Activated CD4-positive, alpha-beta T cell treated with anti-CD3 and anti-CD28 coated beads, Interleukin-10, Interleukin-2, amounts not matched to agents 100 ng/mL and 50 ng/mL, durations not matched to agents 16 hours and 8 hours (primary cell): ENCODE measurements at places on chromosomes 13 and 19.

DNA sequence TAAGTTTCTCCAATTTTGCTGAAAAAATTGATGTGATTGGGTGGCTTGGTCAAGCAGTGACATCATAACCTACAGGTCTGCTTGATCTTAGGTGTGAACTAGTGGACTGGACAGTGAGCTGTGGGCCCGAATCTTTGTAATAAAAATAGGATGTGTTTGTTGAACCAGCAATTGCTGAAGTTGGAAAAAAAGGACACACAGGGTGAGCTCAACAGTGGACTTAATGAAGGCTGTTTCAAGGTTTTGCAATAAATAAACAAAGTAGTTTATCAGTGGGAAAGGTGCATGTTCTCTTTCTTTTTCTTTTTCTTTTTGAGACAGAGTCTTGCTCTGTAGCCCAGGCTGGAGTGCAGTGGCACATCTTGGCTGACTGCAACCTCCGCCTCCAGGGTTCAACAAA is 30.3 kb upstream of the ZNF726 start:
- DNase-seq, result no peak

GRCh38 chr19:4304538-4305256 is at the start of gene FSD1:
Gene FSD1, plus strand, starts transcription at chr19:4304598. Its CDS starts 149 bp downstream, at chr19:4304747.
- peak; percentile 86 for DNase-seq

- DNase-seq, result no peak
Observed at GRCh38 chr13:73464758-73465616, 406.2 kb downstream of the KLF5 start.

DNA sequence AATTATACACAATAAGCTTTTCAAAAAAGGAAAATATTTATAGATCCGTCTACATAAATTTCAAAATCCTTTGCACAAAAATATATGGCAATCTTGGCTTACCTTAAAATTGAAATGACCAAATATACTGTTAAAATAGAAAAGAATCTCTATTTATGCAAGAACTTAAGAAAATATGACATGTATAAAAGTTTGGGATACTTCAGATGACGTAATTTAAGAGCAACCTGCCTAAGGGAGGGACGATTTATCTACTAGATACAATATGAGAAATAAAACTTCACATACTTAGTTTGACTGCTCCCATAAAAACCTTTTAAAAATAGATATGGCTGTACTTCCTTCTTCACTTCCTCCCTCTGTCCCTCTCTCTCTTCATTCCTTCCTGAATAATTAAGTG is 587.3 kb upstream of the SPRY2 start:
- DNase-seq, result no peak

DNA sequence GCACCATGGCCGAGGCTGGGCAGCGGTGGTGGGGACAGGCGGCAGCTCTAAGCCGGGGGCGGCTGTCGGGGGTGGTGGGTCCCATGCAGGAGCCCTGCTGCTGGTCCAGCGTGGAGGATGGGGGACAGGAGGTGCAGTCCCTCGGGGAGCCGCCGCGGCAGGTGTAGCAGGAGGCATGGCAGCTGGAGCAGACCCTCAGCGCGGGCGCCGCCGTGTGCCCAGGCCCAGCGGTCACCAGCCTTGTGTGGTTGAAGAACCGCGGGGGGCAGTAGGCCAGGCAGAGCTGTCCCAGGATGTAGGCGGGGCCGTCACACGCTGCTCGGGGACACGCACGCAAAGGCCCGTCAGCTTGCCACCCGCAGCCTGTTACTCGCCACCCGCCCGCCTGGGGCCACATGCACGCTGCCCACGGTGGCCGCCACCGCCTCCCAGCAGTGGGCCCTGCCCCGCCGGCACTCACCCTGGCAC is 2.9 kb upstream of the C19orf25 start:
- no peak for DNase-seq

DNA sequence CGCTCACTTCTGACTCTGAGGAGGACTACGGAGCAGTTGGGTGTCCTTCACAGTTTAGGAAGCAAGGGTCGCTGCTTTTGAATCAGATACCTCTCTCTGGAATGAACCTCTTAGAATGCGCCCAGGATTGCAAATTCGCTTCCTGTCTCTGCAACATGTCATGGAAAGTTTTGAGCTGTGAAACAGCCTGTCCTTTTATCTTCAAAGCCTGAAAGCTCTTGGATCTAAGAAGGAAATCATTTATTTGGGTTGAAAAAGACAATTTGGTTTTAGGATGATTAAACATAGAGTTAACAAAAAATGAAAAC is 134.1 kb downstream of the KATNAL1 start:
- DNase-seq, result no peak

GRCh38 chr19:8491574-8491973 is 10.9 kb downstream of the PRAM1 start:
- no peak for DNase-seq

- no peak for DNase-seq
Observed at GRCh38 chr19:42762789-42763188, 2.7 kb downstream of the PSG8 start.

DNA sequence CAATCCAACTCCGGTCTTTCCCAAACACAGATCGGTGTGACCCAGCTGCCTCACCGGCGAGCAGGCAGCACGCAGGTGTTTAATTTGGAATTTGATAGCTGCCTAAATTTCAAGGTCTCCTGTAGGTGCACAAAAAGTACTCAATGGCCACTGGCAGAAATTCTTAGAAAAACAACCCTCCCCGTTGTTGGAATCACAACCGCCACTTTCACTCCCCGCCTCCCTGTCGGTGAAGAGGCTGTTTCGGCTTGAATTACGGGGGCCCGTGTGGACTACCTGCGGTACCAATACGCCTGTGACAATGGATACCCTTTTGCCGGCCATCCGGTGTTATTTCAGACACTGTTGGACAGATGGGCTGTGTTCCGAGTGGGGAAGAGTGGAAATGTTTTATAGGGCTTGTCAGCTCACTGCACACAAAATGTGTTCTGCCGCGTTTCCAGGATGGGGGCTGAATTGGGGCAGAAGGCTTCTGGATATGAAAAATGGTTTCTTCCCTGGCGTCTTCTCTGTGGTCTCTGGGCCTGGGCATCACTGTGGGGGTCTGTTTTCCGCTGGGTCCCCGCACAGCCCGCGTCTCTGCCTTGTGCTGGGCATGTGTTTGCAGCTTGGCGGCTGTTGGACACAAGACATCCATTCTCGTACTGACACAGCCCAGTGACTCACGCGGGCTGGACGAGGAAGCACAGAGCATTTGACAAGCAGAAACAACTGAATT is 45.4 kb downstream of the ZIC5 start:
- no peak for DNase-seq

GRCh38 chr19:28744014-28744413 is 468.9 kb downstream of the UQCRFS1 start:
- no peak for DNase-seq

GRCh38 chr19:571566-571974 is 826 bp upstream of the BSG start:
- DNase-seq, result peak; percentile 39

DNA sequence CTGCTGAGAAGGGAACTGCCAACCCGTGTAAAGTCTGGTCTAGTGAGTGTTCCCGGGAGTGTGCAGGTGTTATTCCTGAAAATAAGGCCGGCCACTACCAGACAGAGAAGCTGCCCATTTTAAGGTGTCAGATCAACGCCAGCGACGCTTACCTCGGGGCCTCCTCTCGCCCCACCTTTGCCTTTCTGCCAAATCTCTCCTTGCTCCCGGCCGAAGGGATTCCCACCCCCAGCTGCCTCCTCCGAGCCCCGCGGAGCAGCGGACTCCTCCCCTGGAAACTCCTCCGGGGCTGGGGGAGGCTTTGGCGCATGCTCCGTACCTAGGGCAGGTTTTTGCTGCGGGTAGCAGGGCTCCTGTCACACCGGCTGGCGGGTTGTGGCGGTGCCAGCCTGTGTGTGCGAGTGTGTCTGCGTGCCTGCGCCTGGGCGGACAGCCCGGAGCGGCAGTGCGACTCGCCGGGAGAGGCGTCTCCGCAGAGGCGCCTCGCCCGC is at the start of gene HS6ST3:
TSS of gene HS6ST3 (plus strand) at position 359 of the 491 bp plus-strand sequence.
- peak; percentile 10 for DNase-seq

GRCh38 chr19:23262920-23263319 is 12.7 kb upstream of the ZNF724 start:
- no peak for DNase-seq

DNA sequence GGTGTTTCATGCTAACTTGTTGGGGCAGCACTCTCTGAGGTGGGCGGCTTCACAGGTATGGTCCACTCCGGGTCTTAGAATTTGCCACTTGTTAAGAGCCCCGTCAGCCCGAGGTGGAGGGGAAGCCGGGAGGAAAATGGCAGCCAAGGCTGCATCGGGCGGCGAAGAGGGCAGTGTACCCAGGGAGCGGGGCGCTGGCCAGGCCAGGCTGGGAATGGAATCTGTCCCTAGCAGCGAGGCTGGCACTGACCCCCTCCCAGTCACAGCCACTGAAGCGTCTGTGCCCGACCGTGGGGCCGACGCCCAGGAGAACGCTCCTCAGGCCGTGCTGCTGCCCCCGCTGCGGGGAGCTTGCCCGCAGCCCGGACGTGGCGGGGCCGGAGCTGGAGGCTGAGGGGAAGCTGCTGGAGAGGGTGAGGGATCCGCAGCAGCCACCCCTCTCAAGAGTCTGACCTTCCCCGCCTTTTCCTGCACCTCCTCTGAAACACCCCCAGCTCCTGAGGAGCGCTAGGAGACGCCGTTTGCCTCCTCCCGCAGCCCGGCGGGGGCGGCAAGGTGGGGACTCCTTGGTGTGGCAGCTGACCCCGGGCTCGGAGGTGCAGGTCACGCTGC is 313.8 kb upstream of the SPRY2 start:
- no peak for DNase-seq

- DNase-seq, result no peak
Observed at GRCh38 chr19:2428321-2428690, 920 bp upstream of the TIMM13 start.

GRCh38 chr13:39374741-39375189 is 228.2 kb downstream of the LHFPL6 start:
- DNase-seq, result no peak
